ENCODE measurements at places on chromosomes 7 and 10.

- DNase-seq, result no peak
Measured at GRCh38 chr7:68925241-68925640, 673.0 kb upstream of the AUTS2 start.

GRCh38 chr10:25455980-25456567 is 281.3 kb downstream of the GPR158 start:
- no peak for DNase-seq

DNA sequence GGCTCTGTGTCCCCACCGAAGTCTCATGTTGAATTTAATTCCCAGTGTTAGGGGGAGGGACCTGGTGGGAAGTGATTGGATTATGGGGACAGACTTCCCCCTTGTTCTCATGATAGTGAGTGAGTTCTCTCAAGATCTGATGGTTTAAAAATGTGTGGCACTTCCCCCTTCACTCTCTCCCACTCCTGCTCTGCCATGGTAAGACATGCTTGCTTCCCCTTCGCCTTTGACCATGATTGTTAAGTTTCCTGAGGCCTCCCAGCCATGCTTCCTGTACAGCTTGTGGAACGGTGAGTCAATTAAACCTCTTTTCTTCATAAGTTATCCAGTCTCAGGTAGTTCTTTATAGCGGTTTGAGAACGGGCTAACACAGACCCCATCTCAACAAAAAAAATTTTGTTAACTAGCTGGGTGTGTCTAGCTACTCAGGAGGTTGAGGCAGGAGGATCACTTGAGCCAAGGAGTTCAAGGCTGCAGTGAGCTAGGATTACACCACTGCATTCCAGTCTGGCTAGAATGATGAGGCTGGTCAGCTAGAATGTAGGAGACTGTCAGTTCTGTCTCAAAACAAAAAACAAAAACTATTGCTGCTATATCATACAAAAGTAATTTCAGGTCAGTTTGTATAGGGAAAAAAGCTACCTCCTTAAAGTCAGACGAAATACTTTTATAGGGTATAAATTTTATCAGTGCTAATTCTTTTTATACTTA is 57.7 kb downstream of the ATAD1 start:
- no peak for DNase-seq

DNA sequence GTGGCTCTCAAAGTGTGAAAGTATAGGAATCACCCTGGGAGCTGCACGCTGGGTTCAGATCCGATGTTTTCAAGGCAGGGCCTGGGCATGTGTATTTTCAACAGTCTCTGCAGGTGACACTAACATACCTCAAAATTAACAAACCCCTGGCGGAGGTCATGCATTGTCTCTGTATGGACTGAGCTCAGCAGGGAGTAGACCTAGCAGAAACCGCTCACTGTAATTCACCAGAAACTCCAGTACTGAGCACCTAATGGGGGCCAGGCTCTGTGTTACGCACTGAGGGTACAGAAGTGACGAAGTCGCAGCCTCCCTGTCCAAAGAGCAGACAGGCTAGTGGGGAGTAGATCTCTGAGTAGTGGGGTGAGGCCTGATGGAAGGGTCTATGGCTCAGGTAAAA is 5.6 kb downstream of the STRA8 start:
- no peak for DNase-seq

DNA sequence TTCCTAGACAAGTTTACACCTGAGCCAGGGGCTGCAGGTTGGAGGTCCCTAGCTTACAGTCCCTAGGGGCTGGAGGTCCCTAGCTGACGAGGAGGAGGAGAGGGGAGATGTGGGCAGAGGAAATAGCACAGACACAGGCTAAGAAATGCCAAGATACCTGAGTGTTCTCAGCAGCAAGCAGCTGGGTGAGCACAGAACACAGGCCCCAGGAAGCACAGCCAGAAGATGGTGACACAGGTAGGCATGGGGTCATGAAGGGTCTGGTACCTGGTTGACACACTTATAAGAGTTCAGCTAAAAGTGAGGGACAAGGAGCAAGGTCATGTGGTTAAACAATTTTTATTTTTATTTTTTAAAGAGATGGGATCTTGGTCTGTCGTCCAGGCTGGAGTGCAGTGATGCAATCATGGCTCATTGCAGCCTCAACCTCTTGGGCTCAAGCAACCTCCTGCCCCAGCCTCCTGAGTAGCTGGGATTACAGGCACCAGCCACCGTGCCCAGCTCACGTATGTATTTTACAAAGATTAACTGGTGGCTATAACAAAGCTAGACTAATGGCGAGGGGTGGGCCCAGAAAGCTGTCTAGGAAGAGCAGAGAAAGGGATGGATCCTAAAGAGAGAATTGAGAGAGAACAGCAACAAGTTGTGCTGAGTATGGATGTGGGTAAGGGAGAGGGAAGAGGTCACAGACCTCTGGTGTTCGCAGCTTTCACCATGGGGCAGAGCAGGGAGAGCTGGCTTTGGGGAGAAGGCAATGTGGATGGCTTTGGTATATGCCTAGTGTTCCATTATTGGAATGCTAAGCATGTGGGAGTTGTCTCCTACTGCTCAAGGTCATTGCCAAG is 140.3 kb upstream of the KLF14 start:
- no peak for DNase-seq

DNA sequence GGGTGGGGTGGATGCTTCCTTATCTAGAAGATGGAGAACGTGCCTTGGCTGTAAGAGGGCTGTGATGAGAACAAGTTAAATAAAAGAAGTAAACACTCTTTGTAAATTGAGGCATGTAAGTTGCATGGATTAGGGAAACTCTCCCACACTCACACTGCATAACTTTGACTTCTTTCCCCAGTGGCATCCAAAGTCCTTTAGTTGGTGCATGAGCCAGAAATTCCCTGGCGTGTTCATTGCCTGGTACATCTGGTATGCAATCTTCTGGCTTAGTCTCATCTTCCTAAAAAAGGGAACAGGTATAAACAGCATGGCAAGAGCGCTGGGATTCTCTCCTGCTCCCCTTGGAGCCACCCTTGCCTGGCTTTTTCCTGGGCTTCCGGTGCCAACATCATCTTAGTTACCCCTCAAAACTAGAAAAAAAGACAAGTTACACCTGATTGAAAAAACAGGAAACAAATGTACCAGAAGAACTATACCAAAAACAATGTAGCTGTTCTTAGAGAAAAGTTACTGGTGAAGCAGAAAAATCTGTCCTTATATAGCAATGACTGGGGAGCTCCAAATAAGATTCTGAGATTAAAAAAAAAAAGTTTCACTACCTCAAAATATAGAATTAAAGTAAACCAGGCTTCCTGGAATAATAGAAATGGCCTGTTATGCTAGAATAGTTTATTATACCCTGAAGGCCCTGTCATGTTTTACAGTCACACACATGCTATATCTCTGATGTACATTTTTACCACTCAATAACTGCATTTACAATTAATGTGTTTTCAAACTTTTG is 9.9 kb downstream of the RP9 start:
- no peak for DNase-seq

GRCh38 chr10:116772909-116773705 is 30.7 kb upstream of the HSPA12A start:
- no peak for DNase-seq
